ENCODE measurements at places on chromosomes 12 and 14.

GRCh38 chr12:47312808-47313426 lies 233.2 kb upstream of the AMIGO2 start:
- no peak for DNase-seq

- no peak for DNase-seq
Measured at GRCh38 chr12:19963972-19964371, 404.4 kb upstream of the PDE3A start.

- DNase-seq: peak; percentile 73
Measured at GRCh38 chr12:1429980-1430379, 164.4 kb downstream of the FBXL14 start.

DNA sequence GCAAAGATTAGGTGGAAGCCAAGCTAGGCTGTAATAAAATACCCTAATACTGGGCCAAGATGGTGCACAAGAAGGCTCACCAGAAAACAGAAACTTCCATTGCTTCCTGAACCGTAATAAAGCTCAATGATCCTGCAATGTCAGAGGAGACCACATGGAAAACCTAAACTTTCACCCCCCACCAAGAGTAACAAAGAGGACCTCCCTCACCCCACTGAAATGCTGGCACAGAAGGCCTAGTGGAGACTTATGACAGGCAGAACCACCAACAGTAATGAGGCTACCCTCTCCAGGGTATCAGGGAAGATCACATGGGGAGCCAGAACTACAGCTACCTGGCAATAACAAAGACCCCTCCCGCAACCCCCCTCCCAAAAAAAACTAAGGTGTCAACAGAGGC lies 43.1 kb downstream of the CEP83 start:
- no peak for DNase-seq

- peak; percentile 13 for DNase-seq
Measured at GRCh38 chr14:92846162-92846897, 52.2 kb downstream of the GOLGA5 start.

DNA sequence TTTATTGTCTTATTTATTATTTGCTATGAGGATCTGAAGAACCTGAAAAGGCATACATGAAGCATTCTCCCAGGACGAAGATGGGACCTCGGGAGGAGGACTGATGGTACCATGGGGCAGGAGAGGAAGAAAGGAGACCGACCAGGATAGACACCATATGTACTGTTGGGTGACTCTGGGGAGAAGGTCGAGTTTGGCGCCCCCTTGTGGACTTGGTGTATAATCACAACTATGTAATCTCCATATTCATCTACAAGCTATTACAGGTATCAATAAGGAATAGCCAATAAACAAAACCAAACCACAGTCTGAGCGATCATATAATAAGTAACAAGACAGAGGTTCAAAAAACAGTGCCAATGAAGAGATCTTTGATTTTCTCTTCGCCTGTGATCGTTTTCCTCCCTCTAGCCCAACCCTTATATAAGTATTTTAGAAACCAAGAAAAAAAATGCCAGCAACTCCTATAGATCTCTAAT lies 139.1 kb downstream of the SPTSSA start:
- DNase-seq: peak; percentile 8

DNA sequence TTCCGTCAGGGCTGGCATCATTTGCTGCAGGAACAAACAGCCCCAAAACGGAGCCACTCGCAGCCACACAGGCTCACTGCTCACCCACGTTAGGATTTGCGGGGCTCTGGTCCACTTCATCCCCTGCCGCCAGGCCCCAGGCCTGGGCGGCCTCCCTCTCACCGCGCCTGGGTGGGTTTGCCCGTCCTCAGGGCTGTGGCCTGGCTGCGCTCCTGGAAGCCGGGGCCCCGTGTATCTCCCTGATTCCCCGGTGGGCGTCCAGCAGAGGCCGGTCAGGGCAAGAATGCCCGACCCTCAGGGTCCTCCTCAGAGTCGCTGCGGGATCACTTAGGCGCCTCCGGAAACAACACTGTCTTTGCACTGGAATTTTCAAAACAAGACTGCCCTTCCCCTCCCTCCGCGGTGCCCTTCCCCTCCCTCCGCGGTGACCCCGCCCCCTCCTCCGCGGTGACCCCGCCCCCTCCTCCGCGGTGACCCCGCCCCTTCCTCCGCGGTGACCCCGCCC lies 15.7 kb upstream of the FBRSL1 start:
- no peak for DNase-seq

Data from GF-D8 (cell line).